ENCODE measurements at places on chromosomes 12 and 14.

DNA sequence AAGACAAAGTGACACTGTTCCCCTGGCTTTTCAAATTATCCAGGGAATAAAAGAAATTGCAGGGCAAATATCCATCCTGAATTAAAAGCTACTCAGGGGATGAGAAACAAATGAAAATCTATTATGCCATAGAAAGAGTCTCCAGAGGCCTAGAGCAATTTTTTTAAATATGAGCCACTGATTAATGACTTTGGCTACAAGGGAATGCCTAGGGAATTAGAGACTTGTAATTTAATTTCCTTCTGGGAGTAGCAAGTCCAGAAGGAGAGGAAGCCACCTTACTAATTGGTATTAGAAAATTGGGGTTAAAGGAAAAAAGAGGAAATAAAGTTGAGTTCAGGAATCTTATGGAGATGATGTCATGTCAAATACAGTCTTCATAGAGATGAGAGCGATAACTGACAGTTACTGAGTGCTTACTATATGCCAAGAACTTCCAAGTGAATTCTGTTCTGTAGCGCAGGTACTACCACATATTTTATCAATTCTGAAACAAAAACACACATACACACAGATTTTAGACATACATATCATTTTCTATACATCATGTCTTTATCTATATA is 304.4 kb downstream of the DUSP6 start:
- no peak for DNase-seq

DNA sequence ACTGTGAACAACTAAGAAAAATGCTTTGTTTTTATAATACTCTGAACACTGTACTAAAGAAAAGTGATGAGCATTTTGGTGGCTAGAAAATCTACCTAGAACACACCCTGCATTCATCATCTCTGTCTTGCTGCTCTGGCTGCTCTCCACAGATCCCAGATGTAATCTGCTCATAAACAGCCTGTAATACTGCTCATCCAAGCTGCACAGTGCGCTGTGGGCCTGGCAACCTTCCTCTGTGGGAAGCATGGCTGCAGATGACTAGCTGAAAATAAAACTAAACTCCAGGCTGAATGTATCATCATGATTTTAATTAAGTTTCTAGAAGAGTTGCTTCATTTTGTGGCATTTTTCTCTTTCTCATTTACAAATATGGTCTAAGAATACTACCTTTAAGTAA is 200.7 kb downstream of the SLC2A13 start:
- no peak for DNase-seq

DNA sequence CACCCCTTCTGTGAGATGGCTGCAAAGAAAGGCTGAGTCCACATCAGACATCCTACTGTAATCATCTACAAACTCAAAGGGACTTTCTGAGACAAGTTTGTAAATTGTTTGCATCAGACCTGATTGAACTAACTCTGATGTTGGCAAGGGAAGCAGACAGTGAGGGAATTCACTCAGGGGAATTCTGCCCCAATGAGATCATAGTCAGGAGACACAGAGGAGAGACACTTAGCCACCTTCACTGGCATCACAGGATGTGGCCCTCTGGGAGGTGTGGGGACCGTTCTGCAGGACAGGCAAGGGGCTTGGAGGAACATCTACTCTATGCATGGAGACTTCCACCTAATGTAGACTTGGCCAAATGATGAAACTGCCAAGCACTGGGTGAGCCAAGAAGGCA is 70.7 kb upstream of the DDX11 start:
- no peak for DNase-seq

GRCh38 chr12:113027726-113028125 is 28.8 kb upstream of the DTX1 start:
- DNase-seq, result no peak

GRCh38 chr14:39491134-39491571 is 58.9 kb upstream of the FBXO33 start:
- no peak for DNase-seq

DNA sequence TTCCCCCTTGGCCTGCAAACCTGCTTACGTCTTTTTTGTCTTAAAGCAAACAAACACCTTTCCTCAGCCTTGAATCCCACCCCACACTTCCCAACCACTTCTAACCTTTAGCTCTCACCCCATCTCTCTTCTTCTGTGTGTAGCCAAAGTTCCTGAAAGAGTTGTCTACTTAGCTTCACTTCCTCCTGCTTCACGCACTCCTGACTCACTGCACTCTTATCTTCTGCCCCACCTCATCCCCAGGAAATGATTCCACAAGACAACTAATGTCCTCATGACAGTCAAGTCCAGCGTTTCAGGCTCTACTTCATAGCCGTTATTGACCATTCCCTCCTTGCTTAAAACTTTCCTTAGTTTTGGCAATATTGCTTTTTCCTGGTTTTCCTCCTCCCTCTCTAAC is 22.4 kb downstream of the EIF2B2 start:
- DNase-seq, result no peak

DNA sequence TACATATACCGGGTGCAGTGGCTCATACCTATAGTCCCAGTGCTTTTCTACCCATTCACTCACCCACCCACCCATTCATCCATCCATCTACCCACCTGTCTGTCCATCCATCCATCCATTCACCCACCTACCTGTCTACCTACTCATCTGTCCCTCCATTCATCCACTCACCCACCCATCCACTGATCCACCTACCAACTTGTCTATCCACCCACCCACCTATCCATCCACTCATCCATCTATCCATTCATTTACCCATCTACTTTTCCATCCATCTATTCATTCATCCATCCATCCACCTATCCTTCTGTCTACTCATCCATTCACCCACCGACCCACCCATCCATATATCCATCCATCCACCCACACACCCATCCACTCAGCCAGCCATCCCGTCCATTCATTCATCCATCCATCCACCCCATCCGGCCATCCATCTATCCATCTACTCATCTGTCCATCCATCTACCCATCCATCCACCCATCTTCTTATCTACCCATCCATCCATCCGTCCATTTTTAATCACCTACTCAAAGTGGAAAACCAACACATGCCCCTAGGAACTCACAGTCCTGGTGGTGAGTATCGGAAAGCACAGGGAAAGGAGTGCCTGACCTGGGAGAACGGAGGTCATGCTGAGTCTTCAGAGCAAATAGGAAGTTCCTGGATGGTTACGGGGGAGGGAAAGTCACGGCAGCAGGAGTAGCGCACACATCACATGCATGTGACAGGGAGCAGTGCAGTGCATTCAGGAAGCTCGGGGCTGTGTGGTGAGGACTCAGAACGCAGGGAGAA is 20.0 kb downstream of the DDX51 start:
- DNase-seq, result no peak

DNA sequence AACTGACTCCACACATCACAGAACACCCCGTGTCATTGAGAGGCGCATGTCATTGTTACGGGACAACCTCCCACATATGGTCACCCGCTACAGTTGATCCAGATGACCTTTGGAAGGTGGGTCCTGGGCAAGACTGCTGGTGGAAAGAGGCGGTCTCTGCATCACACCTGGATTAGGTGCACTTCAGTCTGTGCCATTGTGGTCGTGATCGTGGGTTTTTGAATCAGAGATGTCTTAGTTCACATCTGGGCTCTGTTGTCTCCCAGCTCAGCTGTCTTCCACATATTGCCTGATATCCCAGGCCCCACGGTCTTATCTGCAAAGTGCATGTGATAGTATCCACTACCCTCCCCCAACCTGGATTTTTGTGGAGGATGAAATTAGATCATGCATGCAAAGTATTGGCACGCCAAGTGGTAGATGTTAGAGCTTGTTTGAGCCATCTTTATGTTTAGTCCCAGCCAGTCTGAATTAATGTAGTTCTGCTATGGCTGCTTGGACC is 208.7 kb upstream of the FOXN3 start:
- DNase-seq, result no peak

GRCh38 chr12:108640802-108641445 is 7.2 kb upstream of the SELPLG start:
- DNase-seq, result no peak

GRCh38 chr14:23408307-23408630 is 196 bp upstream of the MYH6 start:
- DNase-seq, result no peak

GRCh38 chr12:116463366-116463765 is 95.8 kb upstream of the MAP1LC3B2 start:
- no peak for DNase-seq

DNA sequence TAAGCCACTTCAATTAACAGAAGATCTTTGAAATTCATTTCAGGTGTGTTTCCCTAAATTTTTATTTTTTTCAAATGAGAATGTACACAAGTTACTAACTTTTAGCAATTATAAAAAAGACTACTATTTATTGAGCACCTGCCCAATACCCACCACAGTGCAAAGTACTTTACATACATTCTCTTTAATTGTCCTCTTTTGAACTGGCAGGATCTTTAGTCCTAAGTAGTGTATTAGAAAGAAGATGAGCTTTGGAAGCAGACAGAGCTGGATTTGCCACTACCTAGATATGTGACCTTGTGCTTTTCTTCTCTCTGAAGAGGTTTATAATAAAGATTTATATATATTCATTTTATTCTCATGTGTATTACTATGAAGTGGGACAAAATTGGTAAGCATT is 63.7 kb downstream of the TMEM117 start:
- no peak for DNase-seq

GRCh38 chr14:69780092-69780491 is 13.2 kb downstream of the SRSF5 start:
- no peak for DNase-seq

DNA sequence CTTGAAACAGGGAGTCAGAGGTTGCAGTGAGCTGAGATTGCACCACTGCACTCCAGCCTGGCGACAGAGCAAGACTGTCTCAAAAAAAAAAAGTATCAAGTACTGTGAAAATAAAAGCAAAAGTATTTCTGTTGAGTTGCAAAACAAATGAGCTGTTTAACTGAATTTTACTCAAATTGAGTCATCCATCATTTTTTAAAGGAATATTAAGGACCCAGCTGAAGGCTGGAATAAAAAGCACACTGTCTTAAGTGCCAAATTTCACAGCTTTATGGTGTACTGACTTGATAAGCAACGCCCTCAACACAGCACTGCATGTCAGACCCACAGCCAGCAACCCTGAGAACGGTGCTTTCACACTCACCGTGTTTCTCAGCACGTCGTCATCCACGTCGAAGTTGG is 57.9 kb downstream of the AMN start:
- no peak for DNase-seq

DNA sequence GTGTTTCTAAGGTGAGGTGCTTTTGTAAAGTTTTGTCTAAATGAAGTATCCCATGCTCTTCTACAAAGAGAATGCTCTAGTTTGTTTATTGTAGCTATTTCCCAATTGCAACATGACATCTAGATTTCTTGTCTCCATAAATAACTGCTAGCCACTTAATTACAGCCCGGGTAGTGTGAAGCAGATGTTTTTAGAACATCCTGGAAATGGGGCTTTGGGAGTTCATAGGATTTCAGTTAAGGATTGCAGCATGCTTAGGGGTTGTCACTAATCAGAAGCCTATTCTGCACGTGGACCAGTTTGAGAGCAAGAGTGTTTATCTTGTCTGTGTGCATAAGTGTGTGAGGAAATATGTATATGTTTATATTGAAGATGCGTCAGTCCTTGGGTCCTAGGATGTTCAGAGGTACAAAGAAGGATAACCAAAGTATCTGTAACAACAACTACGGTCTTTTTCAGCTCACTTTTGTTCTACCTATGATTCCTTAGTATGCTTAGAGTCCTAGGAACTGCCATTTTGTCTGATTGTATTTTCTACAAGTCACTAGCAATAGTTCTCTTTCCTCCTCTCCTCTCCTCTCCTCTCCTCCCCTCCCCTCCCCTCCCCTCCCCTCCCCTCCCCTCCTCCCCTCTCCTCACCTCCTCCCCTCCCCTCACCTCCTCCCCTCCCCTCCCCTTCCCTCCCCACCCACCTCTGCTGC is 135.3 kb downstream of the ACSS3 start:
- DNase-seq, result no peak

- DNase-seq, result no peak
Observed at GRCh38 chr14:99879401-99880295, 86.4 kb downstream of the EML1 start.

GRCh38 chr12:49230176-49230804 is 34.6 kb upstream of the TUBA1C start:
- no peak for DNase-seq

- DNase-seq, result no peak
Observed at GRCh38 chr12:46368684-46369083, 3.9 kb downstream of the SLC38A2 start.

- DNase-seq, result no peak
Observed at GRCh38 chr12:108304633-108305032, 34.5 kb downstream of the CMKLR1 start.

DNA sequence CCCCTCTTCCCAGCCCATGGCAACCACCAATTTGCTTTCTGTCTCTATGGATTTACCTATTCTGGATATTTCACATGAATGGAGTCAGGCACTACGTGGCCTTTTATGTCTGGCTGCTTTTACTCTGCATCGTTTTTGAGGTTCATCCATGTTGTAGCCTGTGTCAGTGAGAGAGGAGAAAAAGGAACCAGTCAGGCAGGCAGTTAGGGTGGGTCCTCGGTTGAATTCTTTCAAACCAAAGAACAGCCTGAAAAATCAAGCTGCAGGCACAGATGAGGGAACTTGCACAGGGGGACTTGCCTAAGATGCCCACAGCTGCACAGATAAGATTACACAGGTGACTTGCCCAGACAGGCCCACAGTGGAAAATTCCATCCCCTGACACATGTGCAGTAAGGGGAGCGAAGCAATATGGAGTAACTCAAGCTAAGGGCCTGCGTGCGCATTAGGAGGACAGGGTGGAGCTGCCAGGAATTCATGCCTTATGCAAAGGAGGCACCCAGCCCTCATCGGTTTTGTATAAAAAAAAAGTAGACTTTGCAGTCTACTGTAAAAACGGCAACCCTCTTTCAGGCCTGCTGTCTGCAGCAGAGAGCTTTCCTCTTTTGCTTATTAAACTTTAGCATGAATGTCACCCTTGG is 152.4 kb upstream of the RFLNA start:
- DNase-seq, result no peak
